Caki2 (cell line): ENCODE measurements at places on chromosomes 16 and 17.

GRCh38 chr17:2703181-2703580 lies 8.4 kb downstream of the CLUH start:
- no peak for DNase-seq

DNA sequence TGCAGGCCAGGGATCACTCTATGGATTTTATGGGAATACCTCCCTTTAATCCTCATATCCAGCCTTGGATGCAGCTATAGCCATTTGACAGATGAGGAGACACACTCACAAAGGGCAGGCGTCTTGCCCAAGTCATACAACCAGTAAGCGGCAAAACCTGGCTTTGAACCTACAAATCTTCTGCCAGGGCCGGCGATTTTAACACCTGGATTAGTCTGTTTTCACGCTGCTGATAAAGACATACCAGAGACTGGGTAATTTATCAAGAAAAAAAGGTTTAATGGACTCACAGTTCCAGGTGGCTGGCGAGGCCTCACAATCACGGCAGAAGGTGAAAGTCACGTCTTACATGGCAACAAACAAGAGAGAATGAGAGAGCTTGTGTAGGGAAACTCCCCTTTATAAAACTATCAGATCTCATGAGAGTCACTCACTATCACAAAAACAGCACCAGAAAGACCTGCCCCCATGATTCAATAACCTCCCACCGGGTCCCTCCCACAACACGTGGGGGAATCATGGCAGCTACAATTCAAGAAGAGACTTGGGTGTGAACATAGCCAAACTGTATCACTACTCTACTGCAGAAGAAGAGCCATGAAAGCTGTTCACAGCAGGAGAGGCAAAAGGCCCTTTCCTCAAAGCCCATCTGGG lies 67.5 kb downstream of the XYLT1 start:
- no peak for DNase-seq

DNA sequence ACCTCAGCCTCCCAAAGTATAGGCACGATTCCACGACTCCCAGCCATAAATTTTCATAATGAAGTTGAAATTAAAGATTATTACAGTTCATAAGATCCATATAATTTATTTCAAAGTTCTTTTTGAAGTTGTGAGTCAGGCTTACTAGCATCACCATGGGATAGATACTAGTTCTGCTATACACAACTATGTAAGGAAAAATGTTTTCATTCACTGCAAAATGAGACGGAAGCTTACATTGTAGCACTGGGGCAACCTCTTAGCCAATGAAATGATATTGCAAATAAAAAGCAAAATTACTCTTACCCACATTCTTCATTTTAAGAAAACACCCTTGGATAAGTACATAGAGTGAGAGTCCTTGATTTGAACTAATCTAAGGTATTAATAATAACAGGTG lies 18.8 kb upstream of the MARCHF10 start:
- no peak for DNase-seq

DNA sequence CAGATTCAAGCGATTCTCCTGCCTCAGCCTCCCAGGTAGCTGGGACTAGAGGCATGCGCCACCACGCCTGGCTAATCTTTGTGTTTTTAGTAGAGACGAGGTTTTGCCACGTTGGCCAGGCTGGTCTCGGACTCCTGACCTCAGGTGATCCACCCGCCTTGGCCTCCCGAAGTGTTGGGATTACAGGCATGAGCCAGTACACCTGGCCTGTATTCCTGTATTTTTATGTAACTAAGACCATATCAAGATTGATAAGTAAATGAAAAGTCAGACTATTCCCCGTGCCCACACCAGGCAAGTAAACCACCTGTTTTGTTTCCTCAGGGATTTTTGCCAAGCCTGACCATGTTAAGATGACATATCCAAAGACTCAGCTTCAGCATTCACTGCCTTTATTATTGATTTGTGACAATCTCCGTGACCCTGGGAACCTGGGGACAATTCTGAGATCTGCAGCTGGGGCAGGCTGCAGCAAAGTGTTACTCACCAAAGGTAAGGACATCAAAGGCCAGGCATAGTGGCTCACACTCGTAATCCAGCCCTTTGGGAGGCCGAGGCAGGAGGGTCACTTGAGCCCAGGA lies 5.6 kb downstream of the MRM3 start:
- no peak for DNase-seq

- peak; percentile 97 for DNase-seq
Measured at GRCh38 chr16:88264641-88265285, 118.0 kb upstream of the ZNF469 start.
